ENCODE measurements at places on chromosomes 5 and 9. TPM values are rescaled to one million over a fixed set of nuclear protein-coding genes. Genes with fewer than 3 reads are reported as not detected.
A peak's percentile ranks its signal among the peaks of the same experiment; 100 is the strongest.

GRCh38 chr9:112836394-112836793 lies 54.3 kb downstream of the SLC46A2 start:
- DNase-seq: no peak

The FOXD1 gene
- total RNA-seq: 3.2 TPM

DNA sequence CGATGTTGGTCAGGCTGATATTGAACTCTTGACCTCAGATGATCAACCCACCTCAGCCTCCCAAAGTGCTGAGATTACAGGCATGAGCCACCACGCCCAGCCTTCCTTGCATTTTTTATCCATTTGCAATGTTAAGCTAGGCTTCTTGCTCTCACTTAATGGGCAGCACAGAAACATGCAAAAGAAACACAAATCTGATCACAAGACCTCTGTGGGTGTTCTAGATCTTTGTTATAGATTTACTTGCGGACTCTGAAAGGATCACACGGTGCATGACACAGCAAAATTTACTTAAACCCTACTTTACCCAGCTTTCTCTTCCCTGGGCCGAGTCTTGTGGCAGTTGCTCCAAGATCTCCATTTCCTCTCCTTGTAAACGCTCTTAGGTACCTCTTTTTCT lies 71.3 kb downstream of the PSAT1 start:
- no peak for DNase-seq

GRCh38 chr9:136551401-136552116 lies 5.7 kb upstream of the NOTCH1 start:
- DNase-seq: peak; percentile 64

DNA sequence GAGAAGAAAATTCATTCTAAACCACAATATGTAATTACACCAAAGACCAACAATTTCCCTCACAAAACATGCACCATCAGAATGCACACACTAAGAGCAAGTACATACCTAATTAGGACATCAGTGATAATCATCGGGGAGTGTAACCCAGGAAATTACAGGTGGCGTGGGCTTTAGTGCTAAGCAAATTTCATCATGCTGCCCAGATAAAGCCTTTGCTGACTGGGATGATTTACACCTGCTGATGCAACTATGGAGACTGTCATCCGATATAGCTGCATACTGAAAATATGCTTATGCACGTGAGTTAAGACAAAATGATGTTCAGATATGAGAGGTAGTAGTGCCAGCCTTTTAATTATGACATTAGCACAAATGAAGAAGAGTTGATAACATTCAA lies 123.2 kb downstream of the DCP2 start:
- DNase-seq: no peak

- no peak for DNase-seq
Observed at GRCh38 chr9:20662156-20662555, 21.9 kb upstream of the FOCAD start.

DNA sequence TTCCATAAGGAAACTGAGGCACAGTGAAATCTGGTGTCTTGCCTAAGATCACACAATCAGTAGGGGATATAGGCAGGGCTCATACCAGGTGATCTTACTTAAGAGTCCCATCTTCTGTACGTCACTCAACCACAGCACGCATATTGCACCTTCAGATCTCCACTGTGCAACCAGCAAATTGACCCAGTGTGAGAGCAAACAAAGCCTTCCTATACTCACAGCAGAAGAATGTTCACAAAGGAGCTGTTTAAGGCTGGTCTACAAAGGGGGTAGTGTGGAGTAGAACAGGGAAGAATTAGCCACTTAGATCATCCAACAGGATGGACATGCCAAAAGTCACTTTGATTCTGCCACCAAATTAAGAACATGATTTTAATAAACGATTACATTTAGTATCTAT lies 305.9 kb downstream of the SLIT3 start:
- no peak for DNase-seq

GRCh38 chr5:102772273-102772672 lies 17.2 kb downstream of the PAM start:
- DNase-seq: no peak

DNA sequence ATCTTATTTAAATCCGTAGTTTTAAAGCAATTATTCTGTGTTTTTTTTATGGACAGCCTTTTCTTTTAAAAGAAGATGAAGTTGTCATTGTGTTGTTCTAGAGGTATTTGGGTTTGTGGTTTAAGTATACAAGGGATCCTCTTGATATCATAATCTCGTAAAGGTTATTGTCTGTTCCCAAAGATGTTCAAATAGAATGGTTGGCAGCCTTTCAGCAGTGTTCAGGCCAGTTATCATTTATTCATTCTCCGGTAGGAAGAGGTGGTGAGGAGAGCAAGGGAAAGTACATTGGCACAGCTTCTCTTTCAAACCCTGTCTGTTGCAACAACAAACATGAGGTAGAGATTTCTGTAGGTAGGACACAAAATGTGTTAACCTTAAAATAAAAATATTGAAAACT lies 147.0 kb downstream of the FOCAD start:
- no peak for DNase-seq
